ENCODE measurements at places on chromosomes 1 and 21.

DNA sequence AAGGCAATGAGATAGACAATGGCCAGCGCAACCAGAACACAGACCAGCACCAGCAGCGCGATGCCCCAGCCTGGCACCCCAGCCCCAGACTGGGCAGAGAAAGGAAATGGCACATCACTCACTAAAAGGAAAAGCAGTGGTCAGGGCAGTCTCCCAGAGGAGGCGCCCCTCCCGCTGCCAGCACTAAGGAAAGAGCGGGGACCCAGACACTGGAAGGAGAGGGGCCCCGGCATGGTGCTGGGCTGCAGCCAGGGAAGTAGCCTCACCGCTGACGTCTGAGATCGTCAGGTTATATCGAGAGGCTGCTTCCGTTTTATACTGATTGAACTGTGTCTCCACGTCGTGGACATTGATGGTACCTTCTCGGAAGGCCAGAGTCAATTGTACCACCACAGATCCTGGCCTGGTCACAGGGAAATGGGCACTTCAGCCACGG, 13.8 kb downstream of the TRIM46 start:
- no peak for DNase-seq

- DNase-seq = no peak
Measured at GRCh38 chr1:66403007-66403731, 130.8 kb upstream of the SGIP1 start.

- DNase-seq = no peak
Measured at GRCh38 chr1:65725064-65725463, 67.6 kb upstream of the PDE4B start.

GRCh38 chr1:58308206-58308605, 238.3 kb downstream of the OMA1 start:
- DNase-seq = no peak

DNA sequence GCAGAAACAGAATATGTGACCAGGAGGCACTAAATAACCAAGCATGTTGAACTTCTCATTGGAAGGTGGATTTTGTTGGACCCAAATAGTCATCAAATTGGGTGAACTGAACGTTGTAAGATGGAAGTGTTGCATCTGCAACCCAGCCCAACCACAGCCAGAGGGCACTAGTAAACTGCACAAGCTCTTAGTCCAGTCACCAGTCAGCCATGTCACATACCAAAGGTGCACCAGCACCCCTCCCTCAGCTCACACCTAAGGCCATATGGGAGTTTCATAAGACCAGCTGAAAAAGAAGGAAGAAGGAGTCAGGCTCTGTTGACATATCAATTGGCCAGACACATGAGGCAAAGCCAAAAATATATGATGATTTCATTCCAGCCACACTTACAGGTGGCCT, 481.7 kb upstream of the NR5A2 start:
- no peak for DNase-seq

GRCh38 chr1:25128121-25128621, 104.1 kb downstream of the SYF2 start:
- no peak for DNase-seq

GRCh38 chr1:67668660-67669059, 16.3 kb upstream of the GADD45A start:
- no peak for DNase-seq

- DNase-seq = no peak
Measured at GRCh38 chr1:84737590-84737989, 47.3 kb upstream of the SSX2IP start.

DNA sequence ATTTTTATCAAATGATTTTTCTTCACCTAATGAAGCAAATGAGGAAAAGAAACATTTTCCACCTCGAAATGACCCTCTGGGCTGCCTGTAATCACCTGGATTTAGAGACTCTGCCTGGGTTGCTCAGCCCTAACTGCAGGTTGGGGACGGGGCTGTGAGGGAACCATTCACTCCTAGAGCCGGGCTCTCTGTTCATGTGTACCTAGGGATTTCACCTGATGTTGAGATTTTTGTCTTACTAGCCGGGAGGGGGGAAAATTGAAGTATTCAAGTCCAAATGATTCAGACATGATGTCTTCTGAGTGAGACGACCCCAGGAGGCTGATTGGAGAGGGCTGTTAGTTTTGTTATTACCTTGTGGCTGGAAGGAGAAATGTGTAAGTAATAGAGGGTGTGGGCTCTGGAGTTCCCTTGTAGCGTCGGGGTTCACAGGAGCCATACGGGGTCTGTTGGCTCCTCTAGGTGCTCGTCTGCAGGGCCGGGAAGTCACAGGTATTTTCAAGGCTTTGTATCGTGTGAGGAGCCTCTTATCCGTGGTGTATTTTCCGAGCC, 42.3 kb upstream of the PWP2 start:
- DNase-seq = no peak

- no peak for DNase-seq
Measured at GRCh38 chr1:7583291-7584096, 187.6 kb upstream of the VAMP3 start.

DNA sequence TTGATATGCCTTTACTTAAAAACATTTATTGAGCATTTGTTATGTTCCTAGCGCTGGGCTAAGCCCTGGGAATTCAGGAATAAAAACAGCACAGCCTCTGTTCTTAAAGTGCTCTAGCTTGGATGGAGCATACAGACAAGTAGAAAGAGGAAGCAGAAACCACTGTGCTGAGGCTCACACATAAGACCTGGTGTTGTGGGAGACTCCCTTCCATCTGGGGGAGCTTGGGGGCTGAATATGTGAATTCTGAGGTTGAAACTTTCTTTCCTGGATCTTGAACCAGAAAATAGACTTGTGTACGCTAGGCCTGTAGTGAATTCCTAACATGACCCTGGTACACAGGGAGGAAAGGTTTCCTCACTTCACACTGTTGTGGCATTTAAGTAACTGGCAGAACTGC, 209.9 kb downstream of the ZNF326 start:
- no peak for DNase-seq

DNA sequence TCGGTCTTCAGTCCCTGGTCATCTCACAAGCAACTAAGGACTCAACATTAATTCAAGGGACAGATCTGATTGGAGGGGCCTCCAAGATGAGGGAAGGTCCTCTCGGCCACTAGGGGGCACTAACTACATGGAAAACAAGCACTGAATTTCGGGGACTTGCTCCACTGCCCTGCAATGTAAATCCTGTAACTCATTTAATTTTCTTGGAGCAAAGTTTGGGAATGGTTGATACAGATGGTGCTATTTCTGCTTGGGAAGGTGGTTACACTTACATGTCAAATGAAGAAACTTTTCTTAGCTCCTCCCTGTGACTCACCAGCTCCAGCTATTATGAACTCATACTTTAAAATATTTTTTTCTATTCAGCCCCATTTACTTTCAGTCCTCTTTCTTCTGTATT, 97.4 kb upstream of the KCNJ15 start:
- DNase-seq = peak; percentile 74

All from kidney glomerular epithelial cell (primary cell).